ENCODE measurements at places on chromosomes 2 and 18. TPM values are rescaled to one million over a fixed set of nuclear protein-coding genes. Genes with fewer than 3 reads are reported as not detected.

Gene DNPEP
- 71.0 TPM for polyA plus RNA-seq

Gene DRC1
- not detected for polyA plus RNA-seq

Gene C2orf80
- not detected for polyA plus RNA-seq

Gene ACKR3
- 6.9 TPM for polyA plus RNA-seq

Gene CD8B2
- 0.71 TPM for polyA plus RNA-seq

DNA sequence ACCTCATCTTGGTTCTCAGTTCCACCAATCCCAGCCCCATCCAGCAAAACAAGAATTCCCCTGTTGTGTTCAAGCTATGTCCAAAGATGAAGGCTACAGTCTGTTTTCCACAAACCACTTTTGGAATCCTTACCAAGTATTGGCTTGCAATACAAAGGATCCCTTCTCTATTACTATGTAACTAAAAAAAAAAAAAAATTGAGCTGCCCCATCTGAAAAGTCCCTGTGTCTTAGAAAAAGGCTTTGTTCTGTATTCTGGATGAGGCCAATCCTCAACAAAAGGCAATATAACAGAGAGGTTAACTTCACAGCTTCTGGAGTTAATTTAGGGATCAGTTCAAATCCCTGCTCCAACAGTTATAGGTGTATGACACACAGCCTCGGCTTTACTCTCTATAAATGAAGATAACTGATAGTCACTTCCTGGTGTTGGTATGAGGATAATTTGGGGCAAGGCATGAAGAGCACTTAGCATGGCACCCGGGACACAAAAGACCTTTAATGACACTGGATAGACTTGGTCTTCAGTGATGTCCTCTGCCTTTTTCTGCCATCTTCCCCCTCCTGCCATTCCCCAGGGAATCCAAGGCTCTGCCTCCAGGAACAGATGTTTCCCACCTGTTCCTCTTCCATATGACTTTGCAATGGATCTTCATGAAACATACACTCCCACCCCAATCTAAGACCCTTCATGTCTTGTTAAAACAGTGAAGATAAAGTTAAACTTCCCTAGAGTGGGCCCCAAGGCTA lies 61.2 kb upstream of the ATL2 start:
- DNase-seq: no peak

DNA sequence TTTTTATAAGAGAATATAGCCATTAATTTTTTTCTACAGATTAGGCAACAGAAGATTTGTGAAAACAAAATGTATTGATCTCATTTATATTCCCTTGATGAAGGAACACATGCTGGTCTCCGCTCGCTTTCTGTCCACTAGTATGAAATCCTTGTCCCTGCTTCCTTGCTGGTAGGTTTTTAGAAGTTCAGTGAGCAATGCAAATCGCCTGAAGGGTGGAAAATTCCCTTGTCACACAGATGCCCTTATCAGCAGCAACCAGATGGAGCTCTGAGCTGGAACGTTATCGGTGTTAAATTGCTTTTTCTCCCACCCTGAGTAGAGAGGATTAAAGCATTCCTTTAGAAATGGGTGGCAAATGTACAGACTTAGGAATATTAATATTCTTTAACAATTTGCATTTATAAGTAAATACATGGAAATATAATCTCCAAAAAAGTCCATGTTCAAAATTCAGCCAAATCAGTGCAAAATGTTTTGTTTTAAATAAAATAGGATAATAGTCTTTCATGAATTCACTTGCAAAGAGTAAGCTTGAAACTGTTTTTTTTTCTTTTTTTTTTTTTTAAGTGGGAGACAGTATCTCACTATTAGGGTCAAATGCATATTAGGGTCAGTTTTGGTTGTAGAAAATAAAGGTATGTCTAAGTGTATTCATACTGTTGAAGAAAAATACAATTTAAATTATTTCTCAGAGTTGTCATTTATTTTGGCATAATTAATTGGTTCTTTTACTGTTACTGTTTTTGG lies 164.0 kb upstream of the MYO3B start:
- peak; percentile 41 for DNase-seq

- DNase-seq: no peak
These were observed 11.8 kb downstream of the NDUFA10 start for GRCh38 chr2:240013343-240013742.

DNA sequence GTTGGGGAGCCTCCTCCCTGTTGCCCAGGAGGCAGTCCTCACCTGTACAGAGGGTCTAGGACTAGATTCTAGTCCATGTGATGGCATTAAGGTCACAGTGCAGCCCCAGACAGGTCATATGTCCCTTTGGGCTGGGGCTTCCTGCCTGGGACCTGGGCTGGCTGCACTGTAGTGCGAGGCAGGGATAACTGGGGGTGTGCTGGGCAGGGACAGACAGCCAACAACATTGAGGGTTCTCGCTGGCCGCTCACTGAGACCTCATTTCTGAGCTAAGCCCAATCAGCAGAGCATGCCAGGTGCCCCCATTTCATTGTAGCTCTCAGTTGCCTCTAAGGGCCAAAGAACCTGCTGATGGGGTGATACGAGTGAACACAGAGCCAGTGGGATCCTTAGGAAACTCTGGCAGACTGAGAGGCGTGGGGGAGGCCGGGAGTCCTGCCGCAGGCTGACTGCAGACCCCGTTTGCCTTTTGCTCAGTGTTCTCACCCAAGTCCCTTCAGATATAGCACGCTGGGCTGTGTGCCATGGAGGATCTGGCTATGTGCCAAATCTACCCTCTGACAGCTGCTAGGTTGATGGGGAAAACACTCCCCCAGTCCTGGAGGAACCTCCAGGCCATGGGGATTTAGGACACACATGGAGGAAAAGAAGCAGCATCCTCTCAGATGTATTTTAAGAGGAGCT lies 51.9 kb downstream of the DYSF start:
- DNase-seq: no peak

DNA sequence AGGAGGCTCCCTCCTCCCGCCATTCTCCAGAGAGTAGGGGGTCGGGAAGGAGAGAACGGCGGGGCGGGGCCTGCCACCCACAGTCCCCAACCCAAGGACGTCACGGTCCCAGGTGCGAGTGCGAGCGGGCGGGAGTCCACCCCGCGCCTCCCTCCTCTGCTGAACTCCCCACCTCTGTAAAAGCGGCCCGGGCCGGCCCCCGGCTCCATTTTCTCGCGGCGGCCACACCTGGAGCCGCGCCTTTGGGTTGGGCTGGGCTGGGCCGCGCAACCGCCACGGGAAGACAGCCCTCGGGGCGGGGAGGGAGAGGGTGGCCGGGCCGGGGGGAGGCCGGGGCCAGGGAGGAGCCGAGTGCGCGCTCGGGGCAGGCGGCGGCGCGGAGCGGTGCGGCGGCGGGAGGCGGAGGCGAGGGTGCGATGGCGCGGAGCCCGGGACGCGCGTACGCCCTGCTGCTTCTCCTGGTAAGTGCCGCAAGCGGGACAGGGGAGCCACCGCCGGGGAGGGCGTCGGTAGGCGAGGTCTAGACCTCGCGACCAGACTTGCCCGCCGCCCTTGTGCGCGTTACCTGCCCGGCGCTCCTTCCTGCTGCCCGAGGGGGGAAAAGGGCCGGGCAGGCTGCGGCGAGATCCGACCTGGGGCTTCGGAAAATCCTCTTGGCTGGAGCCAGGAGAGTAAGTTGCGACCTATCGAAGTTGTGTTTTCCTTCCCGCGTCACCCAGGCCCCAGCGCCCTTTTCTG lies at the start of gene DSG2:
TSS of gene DSG2 (plus strand) at position 342 of the 738 bp plus-strand sequence. CDS start at position 417, 75 bp downstream.
- peak; percentile 79 for DNase-seq

DNA sequence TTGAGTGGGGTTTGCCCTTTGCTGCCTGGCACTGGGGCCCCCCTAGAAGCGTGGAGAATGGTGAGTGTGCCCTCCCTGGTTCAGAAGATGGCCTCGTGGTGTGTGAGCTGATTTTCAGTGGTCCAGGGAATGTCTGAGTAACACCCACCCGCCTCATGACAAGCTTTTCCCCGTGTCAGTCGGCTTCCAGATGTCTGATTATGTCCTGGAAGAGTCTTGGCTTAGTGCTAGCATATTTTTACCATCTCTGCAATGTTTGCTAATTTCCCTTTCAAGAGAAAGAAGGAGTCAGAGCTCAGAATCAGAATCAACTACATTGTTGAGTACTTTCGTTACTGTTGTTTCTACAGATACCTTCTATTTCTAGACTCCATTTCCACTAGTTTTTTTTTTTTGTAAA lies 214.7 kb downstream of the SEPTIN10 start:
- DNase-seq: no peak

- no peak for DNase-seq
These were observed 18.1 kb upstream of the B4GALT6 start for GRCh38 chr18:31702449-31702848.

GRCh38 chr2:105840933-105841332 lies 96.2 kb downstream of the NCK2 start:
- no peak for DNase-seq

GRCh38 chr18:32877371-32877770 lies 104.5 kb upstream of the KLHL14 start:
- DNase-seq: no peak

- peak; percentile 39 for DNase-seq
These were observed 318.9 kb upstream of the RND3 start for GRCh38 chr2:150806336-150806735.

- DNase-seq: no peak
These were observed 20.3 kb downstream of the CHMP1B start for GRCh38 chr18:11871501-11871900.

Data from kidney (tissue), 22 donors.